ENCODE measurements at places on chromosomes 1 and 21. TPM values are rescaled to one million over a fixed set of nuclear protein-coding genes. Genes with fewer than 3 reads are reported as not detected.

ADGRB2 gene
- 1.4 TPM for total RNA-seq

OTUD7B gene
- 9.5 TPM for total RNA-seq

RHD gene
- total RNA-seq = not detected

GPR161 gene
- 11.8 TPM for total RNA-seq

SZT2 gene
- total RNA-seq = 19.2 TPM

PCAT6 gene
- 2.9 TPM for total RNA-seq

FCRLA gene
- total RNA-seq = 0.21 TPM

RORC gene
- total RNA-seq = 0.35 TPM

UTS2 gene
- total RNA-seq = 0.33 TPM

GPR37L1 gene
- 0.07 TPM for total RNA-seq

OR2L13 gene
- not detected for total RNA-seq

PRAMEF27 gene
- not detected for total RNA-seq

TRIM33 gene
- 20.4 TPM for total RNA-seq

CLEC20A gene
- 0.28 TPM for total RNA-seq

C1QA gene
- not detected for total RNA-seq

UROD gene
- 85.9 TPM for total RNA-seq

FAM177B gene
- total RNA-seq = not detected

GBP3 gene
- 25.5 TPM for total RNA-seq

PSMD4 gene
- 149 TPM for total RNA-seq

A3GALT2 gene
- total RNA-seq = not detected

CBR1 gene
- total RNA-seq = 307 TPM

CRNN gene
- total RNA-seq = 5.2 TPM

S100A7 gene
- total RNA-seq = 0.42 TPM

LRRC7 gene
- total RNA-seq = not detected

GBP1 gene
- 9.0 TPM for total RNA-seq

EPHX1 gene
- total RNA-seq = 25.0 TPM

All from airway epithelial cell (primary cell).